Fibroblast of skin of left biceps (primary cell): ENCODE measurements at places on chromosomes 3 and 15.

DNA sequence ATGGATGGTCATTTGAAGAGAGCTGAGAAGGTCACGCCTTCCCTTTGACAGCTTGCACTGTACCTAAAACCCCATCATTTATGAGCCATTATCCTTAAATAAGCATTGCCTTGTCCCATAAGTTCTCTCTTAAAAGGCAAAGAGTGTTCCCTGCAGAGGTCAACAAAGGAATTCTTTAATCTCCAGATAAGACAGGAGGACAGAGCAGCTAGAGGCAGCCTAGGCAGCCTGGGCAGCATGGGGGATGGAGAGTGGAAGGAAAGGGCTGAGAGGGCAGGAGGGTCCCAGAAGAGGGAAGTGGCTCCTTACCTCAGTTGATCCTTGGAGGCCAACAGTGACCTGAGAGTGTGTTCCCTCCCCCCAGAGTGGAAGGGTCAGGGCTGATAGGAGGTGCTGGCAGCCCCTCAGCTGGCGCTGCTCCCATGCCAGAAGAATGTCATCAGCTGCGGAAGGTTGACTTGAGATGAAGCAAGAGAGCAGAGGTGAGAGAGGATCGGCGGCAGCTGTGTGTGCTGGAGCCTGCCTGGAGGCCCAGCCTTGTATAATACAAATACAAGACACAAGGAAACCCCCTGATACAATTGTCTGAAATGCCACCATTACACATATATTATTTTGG lies 12.8 kb downstream of the KBTBD13 start:
- no peak for DNase-seq

- no peak for DNase-seq
These were observed 3.8 kb downstream of the RASGRF1 start for GRCh38 chr15:79086814-79087213.

DNA sequence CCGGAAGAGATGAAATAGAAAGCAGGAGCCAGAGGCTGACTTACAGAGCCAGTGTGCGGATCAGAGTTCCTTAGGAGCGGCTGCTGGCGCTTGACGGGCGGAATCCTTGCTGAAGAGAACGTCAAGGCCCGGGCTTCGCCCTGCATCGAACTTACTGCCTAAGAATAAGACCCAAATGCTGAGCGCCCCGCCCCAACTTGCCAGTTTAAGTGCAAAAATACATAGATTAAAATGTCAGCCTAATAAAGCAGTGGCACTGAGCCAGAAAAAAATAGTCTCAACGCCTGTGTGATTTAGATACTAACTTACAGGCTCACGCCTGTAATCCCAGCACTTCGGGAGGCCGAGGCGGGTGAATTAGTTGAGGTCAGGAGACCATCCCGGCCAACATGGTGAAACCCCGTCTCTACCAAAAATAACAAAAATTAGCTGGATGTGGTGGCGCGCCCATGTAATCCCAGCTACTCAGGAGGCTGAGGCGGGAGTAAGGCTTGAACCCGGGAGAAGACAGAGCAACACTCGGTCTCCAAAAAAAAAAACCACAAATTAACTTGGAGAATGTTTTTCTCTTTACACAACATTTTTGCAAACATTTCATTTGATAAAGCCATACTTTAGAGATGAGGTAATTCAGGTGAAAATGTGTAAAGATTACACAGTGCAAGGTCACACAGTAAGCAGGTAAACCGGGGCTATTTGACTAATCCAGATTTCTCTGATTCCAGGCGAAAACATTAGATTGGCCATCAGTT lies 1.2 kb upstream of the UBP1 start:
- no peak for DNase-seq

- no peak for DNase-seq
These were observed 55.4 kb downstream of the PDZRN3 start for GRCh38 chr3:73569246-73569760.

- DNase-seq, result no peak
These were observed 219.0 kb downstream of the ITPR1 start for GRCh38 chr3:4712109-4712508.
